Cortex of kidney (tissue), 1 donor: ENCODE measurements at places on chromosomes 5 and 9.

DNA sequence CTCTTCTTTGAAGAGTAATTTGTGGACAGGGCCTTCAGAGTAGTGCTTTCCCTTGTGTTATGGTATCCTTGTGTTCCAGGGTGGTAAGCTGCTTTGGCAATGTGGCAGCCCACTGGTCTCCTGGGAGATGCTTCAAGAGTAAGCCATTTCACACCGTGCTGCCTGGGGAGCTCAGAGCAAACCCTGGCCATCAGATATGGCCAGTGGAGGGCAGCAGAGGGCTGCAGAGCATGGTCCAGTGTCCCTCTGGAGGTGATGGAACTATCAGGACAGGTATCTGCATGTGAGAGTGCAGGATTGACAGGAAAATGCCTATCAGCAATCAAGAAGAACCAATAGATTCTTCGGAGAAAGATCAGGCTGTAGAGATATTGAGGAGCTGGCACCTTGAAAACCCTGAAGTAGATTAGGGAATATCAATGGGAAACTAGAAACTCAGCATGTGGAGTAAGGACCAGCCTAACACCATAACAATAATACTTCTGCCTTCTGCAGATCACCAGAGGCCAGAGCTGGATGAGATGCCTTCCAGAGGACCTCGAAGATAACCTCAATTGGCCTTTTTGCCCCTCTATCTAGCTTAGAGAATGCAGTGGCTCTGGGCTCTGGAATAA, 90.8 kb downstream of the PLPPR1 start:
- DNase-seq, result no peak

- no peak for DNase-seq
Measured at GRCh38 chr5:80191397-80191796, 64.5 kb downstream of the SERINC5 start.

- no peak for DNase-seq
Measured at GRCh38 chr9:88783711-88784083, 207.6 kb upstream of the S1PR3 start.

- no peak for DNase-seq
Measured at GRCh38 chr5:151719228-151720000, 32.7 kb upstream of the SPARC start.

- DNase-seq, result no peak
Measured at GRCh38 chr9:1919229-1919628, 95.9 kb upstream of the SMARCA2 start.

DNA sequence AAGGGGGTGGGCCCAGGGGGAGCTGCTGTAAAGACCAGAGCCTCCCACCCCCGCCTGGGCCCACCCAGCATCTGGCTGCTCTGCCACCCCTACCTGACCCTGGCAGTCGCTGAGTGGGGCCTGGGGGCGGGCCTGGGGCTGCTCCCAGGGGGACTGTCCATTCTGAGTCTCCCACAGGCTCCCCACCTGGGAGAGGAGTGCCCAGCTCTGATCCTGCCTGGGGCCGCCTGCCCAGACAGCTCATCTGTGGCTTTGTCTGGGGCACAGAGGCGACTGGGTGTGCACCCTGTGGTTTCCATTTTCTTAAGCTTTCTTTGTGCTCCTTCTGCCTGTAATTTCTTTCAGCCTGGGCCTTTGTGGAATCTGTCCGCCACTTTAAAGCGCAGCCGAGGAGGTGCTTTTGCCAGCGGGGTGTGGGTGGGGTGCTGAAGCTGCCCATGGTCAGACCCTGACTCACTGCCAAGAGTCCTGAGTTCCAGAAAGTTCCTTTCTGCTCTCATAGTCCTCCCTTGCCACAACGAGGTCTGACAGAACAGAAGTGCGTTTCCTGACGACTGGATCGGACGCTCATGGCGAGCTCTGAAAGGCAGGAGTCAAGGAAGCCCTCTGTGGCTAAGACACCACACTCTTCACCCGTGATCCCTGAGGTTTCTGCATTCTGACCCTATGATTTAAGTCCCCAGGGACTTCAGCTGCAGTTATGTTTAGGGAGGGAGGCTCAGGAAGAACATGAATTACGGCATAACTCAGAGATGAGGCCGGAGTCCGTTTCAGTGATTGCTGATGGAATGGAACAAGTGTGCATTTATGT, 225.0 kb downstream of the FANCC start:
- DNase-seq, result no peak

DNA sequence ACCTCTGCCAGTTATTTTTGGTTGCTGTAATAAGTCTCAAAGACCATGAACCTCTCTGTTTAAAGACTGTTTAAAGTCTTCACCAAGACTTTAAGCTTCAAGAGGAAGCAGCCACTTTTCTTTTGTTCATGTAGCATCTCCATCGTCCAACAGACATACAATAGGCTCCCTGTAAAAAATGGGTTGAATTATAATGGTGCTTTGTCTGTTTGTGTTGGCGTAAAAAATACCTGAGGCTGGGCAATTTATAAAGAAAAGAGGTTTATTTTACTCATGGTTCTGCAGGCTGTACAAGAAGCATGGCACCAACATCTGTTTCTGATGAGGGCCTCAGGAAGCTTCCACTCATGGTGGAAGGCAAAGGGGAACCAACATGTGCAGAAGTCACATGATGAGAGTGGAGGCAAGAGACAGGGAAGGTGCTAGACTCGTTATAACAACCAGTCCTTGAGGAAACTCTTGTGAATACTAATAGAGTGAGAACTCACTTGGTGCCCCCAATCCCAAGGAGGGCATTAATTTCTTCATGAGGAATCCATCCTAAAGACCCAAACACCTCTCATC, 126.3 kb upstream of the RPS23 start:
- DNase-seq, result no peak

DNA sequence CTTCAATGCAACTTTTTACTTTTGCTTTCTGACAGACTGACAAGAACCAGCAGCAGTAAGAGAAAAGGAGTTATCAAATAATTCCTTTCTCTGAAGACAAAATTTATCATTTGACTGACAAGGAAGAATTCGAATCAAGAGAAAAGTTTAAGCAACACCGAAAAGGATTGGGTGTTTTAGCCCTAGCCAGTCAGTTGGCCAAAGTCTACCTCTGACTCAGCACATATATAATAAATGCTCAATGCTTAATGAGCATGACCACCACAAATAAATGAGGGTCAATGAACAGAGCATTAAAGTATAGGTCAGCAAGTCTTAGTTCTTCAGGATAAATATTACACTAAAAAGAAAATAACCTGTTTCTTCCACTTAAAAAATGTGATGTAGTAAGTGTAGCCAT, 1603.5 kb upstream of the C9orf72 start:
- DNase-seq, result no peak

GRCh38 chr9:25678846-25679360, 659 bp upstream of the TUSC1 start:
- no peak for DNase-seq

GRCh38 chr5:148841519-148841918, 15.1 kb downstream of the ADRB2 start:
- DNase-seq, result no peak

GRCh38 chr9:137670391-137671195, 51.8 kb downstream of the EHMT1 start:
- no peak for DNase-seq

GRCh38 chr5:75558221-75558620, 46.5 kb downstream of the POLK start:
- no peak for DNase-seq

GRCh38 chr9:71146511-71146910, 25.1 kb upstream of the TRPM3 start:
- DNase-seq, result no peak

DNA sequence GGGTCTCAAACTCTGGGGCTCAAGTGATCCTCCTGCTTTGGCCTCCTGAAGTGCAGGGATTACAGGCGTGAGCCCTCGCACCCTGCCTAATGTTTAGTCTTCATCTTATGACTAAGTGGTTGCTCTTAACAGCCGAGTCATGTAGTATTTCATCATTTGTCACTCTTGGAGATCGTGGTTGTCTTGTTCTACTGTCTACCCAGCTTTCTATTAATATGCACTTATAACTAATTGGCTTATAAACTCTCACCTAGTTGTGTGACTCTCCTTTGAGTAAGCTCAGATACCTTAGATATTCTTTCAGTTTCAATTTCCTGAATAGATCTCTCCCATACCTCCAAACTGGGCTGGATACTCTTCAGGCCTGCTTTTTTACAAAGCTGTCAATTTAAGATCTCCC, 19.9 kb downstream of the SLC44A1 start:
- no peak for DNase-seq

GRCh38 chr9:125707472-125707804, 430 bp upstream of the MAPKAP1 start:
- no peak for DNase-seq

- no peak for DNase-seq
Measured at GRCh38 chr5:67842806-67843205, 372.8 kb upstream of the PIK3R1 start.

GRCh38 chr9:111943746-111944145, 47.1 kb downstream of the UGCG start:
- no peak for DNase-seq

DNA sequence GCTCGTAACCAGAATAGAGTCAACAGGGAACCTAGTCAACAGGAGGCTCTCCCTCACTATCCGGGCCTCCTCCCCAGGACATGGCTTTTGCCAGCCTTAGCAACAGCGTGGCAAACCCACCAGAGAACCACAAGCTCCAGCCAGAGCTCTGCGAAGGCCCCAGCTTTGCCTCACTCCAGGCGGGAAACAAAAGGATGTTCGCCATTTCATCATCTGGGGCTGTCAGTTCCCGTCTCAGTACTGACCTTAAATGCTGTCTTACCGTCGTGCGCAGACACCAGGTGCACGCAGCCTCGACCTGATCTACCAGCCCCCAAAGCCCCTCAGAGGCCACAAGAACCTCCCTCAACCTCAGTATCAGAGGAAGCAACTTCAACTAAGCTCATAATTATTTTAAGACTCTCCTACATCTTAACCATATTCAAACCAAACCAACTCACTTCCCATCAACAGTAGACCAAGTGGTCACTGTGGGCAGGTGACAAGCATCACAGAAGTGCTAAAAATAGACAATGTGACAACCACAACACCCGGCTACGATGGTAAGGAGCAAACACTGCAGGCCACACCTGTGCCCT, 71.4 kb downstream of the SEMA4D start:
- DNase-seq, result no peak

- no peak for DNase-seq
Measured at GRCh38 chr9:1048231-1048619, 1.9 kb upstream of the DMRT2 start.

DNA sequence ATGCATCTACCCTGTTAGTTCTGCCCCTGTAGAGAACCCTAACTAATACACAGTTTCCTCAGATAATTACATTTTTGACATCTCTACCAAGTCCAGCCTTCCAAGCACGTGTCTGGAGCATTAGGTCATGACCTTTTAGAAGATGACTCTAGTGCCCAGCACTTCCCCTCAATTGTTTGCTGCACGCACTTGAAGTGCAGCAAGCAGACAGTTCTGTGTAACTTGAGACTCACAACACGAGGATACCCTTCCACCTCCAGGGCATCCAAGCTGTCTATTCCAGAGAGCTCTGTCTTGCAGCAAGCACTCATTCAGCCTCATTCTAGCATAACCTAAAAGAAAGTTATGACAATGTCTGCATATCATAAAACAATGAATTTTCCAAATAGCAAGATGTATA, 1410.5 kb upstream of the CDH18 start:
- no peak for DNase-seq

DNA sequence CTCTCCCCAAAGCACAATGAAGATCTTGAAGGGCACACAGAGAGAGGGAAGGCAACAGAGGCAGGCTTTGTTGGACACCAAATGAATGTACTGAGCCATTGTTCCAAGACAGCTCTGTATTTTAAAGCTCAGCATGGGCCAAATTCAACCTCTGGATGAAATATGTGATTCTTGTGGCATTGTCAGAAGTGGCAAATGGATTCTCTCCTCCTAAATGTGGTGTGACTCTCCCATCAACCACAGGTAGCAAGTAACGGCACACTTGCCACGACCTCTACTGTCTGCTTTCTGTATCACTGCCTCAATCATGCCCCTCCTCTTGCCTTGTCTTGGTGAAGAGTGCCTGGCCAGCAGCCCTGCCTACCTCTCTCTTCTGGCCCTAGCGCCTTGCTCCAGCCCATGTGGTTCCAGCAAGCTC, 6.1 kb upstream of the MOB3B start:
- no peak for DNase-seq

- DNase-seq, result no peak
Measured at GRCh38 chr9:107142896-107143603, 140.0 kb upstream of the RAD23B start.

GRCh38 chr5:82068723-82069122, 96.9 kb downstream of the ATG10 start:
- no peak for DNase-seq

- no peak for DNase-seq
Measured at GRCh38 chr5:103539376-103540330, 22.9 kb downstream of the NUDT12 start.

- DNase-seq, result no peak
Measured at GRCh38 chr5:139575313-139575646, 14.1 kb downstream of the UBE2D2 start.

DNA sequence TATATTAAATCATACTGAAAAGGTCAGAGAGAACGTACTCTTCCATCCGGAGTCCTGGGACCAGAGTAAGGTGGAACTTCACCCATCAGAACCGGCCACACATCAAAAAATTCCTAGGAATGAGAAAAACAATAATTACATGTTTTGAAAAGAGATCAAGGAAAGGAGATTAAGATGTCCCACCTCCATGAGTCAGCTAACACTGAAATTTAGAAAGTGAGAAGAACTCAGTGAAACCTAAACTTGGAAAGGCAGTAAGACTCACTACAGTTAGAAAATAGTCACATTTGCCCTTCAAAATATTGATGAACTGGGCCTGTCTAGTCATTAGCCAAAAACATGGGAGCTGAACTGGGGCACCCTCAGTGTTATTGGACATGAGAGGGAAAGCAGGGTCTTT, 23.0 kb downstream of the PDE6A start:
- no peak for DNase-seq

DNA sequence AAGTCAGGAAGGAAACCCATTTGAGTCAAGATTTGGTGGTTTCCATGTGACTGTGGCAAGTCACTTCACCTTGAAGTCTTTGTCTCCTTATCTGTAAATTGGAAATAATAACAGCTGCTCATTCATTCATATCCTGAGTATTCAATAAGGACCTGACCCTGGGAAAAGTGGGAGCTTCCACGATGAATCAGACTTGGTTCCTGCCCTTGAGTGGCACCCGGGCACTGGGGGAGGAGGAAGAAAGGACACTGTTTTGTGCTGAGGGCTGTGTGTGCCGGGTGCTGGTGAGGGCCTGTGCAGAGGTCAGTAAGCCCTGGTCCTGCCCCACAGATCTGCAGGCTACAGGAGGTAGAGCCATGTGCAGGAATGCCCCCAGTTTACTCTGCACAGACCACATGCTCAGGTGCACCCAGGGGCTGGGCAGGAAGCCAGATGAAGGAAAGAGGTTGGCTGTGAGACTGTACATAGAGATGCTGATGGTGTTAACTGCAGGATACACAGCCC, 6.8 kb downstream of the NDST1 start:
- no peak for DNase-seq

DNA sequence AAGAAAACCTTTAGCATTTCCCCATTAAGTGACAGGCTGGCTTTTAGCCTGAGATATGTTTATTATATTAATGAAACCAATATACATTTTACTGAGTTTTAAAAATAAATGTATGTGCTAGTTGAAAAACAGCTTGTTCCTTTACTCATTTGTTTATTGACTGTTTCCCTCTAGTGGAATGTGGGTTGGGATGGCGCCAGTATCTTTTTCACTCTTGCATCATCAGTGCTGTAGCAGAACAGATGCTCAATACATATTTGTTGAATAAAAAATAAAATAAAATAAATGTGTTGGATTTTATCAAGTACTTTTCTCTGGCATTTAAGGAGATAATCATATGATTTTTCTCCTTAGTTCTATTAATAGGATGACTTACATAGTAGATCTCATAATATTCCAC, 43.0 kb downstream of the FSTL4 start:
- DNase-seq, result no peak
